ENCODE measurements at places on chromosomes 11 and 22.

DNA sequence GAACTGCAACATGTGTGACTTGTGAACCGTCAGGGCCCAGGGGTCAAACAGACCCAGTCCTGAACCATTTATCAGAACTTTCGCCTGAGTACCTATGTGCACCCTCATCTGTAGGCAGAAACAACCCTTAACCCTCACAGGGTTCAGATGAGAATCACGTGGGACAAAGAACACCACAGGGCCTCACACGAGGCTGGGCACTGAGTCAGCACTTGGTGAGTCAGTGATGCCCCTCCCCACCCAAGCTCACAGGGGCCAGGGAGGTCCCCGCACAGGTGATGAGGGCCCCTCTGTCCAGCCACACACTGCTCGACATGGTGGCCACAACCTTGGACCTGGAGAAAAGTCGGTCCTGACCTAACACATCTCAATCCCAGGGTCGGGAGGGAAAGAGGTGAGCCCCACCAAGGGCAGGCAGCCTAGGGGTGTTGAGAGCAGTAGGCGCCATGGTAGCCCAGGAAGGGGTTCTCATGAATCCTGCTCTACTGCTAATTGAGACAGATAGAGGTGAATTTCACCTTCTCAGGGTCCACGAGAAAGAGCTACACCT lies 176.4 kb downstream of the SHANK2 start:
- DNase-seq = no peak

- DNase-seq = no peak
Measured at GRCh38 chr11:61406067-61406466, 13.7 kb downstream of the TMEM216 start.

GRCh38 chr22:35642305-35642741 lies 5.9 kb upstream of the APOL6 start:
- DNase-seq = no peak

DNA sequence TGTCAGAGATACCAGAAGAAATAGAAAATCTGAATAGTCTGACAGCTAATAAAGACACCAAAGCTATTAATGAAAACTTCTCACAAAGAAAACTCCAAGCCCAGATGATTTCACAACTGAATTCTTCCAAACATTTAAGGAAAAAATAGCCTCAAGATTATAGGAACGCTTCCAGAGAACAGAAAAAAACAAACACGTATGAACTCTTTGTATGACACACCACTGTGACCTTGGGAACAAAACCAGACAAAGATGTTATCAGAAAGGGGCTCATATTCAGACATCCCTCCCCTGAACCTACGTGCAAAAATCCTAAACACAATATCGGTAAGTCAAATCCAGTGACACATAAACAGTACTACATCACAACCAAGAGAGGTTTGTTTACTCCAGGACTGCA lies 23.5 kb downstream of the CERK start:
- DNase-seq = no peak

DNA sequence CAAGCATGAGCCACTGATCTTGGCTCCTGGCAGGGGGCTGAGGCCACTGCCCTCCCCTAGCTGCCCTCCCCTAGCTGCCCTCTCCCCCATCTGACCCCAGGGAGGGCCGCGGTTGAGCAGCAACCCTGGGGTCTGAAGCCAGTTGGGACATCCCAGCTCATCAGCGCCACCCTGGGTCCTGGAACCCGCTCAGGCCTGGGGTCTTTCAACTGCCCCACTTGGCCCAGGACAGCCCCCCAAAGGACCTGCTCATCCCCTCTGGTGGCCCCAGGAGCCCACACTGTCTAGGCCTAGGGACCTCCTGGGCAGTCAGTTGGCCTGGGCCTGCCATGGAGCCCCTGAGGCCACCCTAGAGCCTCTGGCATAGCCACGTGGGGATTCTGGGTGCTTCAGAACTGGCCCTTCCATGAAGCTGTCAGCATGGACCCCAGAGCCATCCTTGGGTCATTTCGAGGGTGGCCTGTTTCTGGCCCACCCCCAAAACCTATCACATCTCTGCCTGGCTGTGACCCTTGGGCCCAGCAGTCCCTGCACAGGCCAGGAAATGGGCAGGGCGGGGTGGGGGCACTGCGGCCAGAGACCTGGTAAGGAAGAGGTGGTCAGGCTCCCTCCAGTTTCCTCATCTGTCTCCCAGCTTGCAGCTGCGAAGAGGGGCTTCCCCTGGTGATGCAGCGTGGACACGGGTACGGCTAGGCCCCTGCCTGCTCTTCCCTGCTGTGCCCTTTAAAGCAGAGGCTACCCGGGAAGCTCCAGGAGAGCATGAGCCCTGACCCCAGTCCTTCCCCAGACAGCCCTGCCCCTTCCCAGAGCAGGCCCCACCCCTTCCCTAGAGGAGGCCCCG lies 37.9 kb downstream of the MUC2 start:
- DNase-seq = no peak

DNA sequence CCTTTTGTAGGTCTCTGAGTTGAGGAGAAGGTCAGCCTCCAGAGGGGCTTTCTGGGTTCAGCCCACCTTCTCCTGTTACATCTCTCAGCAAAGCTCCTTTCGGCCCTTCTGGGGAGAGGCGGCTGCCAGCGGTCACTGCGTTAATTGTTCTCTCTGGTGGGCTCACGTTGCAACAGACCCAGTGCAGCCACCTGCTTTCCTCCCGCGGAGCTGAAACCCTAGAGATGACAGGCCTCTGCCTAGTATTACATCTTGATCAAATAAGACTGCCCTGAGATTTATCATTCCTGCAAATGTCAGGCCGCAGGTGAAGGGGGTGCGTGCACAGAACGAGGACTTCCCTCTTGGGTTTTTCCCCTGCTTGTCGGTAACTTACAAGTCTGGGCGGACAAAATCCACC lies 43.2 kb upstream of the CREB3L1 start:
- no peak for DNase-seq

DNA sequence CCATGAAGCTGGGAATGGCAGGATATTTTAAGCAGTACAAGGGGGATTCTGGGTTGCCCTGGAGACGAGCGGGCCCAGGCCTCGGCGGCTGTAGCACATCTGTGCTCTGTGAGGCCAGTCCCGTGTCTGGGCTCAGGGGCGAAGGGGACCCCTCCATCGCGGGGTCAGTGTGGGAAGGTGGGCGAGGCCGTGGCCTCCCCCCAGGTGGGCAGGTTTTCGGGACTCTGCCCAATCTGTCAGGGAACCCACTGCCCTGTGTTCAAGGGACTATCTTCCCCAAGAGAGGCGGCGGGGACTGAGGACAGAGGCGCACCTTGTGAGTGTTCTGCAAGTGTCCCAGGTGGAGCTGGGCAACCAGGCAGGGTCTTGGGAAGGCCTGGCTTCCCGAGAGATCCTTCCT lies 336.6 kb downstream of the CTTN start:
- no peak for DNase-seq

DNA sequence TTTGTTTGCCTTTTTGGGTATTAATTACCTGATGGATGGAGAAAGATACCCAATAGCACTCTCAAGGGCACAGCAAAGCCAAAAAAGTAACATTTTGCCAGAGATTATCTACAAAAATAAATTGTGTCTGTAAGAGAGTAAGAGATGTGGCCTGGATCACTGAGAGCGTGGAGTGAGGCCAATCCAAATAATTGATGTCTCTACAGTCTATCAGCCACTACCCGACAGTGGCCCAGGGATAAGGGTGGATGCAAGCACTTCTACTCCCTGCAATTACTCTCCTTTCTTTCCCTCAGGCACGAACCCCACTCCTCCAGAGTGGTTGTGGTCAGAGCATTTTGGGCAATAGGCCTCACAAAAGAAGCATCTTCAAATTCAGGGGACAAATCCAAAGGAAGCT lies 92.3 kb upstream of the ZC3H12C start:
- DNase-seq = no peak

DNA sequence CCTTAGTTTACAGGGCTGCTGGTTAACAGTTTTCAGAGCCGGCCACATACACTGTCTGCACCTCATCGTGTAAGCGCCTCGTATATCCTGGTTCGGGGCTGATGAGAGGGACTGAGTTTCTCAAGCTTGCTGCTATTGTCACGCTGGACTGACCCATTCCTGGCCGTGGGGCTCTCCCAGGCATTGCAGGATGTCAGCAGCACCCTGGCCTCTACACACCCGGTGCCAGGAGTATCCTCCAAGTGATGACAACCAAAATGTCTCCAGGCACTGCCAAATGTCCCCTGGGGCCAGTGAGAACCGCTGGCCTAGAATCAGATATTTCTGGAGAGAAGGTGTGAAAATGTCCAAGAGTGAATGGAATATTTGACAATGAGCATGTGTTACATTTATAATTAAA lies 82.8 kb downstream of the ST3GAL4 start:
- no peak for DNase-seq

DNA sequence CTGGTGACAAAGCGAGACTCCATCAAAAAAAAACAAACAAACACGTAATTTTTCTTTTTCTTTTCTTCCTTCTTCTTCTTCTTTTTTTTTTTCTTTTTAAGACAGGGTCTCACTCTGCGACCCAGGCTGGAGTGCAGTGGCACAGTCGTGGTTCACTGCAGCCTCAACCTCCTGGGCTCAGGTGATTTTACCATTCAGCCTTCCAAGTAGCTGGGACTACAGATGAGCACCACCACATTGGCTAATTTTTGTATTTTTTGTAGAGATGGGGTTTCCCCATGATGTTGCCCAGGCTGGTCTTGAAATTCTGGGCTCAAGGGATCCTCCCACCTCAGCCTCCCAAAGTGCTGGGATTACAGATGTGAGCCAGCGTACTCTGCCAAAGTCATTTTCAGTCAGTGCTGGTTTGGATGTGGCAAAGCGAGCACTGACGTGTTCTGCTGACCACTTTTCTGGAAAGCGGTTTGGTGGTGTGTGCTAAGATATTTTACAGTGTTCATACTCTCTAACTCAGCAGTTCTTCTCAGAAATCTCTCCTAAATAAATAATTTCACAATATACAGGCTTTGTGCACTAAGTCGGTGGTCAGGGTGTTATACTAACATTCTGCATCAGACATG lies 10.7 kb downstream of the FAM118A start:
- no peak for DNase-seq

DNA sequence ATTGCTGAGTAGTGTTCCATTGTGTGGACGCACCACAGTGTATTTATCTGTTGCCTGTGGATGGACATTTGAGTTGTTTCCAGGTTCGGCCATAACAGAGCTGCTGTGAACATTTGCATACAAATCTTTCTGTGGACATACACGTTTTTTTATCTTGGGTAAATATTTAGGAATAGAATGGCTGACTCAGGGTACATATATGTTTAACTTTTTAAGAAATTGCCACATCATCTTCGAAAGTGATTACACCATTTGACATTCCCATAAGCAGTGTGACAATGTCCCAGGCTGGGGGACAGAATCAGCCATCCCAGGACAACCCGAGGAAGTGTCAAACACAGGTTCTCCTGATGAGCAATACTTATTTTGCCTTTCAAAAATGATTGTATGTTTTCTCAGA lies 87.9 kb downstream of the OSBP2 start:
- DNase-seq = no peak

- no peak for DNase-seq
Measured at GRCh38 chr22:19930551-19931486, 10.8 kb upstream of the COMT start.

- DNase-seq = no peak
Measured at GRCh38 chr11:31804312-31805036, 6.6 kb downstream of the PAX6 start.

- DNase-seq = no peak
Measured at GRCh38 chr11:125074511-125075241, 11.6 kb downstream of the SLC37A2 start.

- DNase-seq = no peak
Measured at GRCh38 chr11:130651066-130651855, 202.8 kb downstream of the ADAMTS15 start.

- no peak for DNase-seq
Measured at GRCh38 chr11:36264973-36265344, 24.3 kb downstream of the COMMD9 start.

GRCh38 chr11:86741839-86742805 lies 58.2 kb upstream of the PRSS23 start:
- DNase-seq = no peak

- no peak for DNase-seq
Measured at GRCh38 chr11:3655547-3655946, 10.6 kb downstream of the ART1 start.

DNA sequence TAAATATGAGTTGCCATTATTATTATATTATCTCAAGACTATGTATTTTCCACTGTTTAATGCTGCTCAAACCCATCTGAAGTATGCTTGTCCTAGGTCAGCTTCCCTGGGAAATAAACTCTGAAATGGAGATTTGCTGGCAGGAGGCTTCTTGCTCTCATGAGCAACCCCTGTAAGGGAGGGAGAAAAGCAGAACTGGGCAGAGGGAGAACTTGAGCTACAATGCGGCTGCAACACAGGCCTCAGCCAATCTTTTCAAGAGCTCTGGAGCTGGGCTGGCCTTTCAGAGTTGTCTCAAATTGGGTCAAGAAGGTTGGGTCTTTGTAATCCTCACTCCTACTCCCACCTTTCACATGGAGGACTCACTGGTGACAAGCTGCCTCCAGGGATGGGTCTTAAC lies 412.6 kb downstream of the TENM4 start:
- DNase-seq = no peak

GRCh38 chr22:50189184-50189848 lies 3.6 kb downstream of the TRABD start:
- DNase-seq = no peak

GRCh38 chr22:44667829-44668189 lies 34.2 kb upstream of the PRR5 start:
- no peak for DNase-seq

- DNase-seq = no peak
Measured at GRCh38 chr22:42073621-42074041, 417 bp upstream of the PHETA2 start.

DNA sequence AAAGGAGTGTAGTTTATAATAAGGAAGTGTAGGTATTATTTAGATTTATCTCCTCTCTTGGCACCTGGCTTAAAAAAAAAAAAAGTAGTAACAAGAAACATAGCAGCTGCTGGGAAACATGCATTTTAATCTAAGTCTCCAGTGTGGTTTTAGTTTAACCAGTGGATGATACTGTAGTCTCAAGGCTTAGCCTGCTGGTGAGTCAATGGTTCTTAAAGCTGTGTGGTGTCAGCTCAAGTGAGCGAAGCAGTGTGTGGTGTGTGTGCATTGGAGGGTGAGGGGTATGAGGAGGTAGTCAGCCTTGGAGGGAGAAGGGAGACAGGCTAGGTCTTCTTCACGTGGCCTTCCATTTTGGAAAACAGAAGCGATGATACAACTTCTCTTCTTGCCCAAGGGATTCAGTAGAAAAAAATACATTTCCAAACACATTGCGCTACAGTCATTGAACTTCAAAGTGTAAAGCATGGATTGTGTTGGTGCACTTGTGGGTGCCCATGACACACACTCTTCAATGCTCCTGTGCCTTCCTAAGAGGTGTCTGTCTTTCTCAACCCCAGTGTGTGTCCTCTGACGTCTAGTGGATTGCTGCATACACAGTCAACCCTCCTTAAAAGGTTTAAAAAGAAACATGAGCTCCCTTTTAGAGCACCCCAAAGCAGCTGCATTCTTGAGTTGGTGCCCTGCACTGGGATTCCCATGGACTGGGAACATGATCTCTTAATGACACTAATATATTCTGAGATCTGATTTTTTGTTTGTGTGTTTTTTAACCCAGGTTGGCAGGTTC lies 40.1 kb downstream of the ZBTB16 start:
- DNase-seq = no peak

- DNase-seq = no peak
Measured at GRCh38 chr11:84541731-84542340, 1085.3 kb downstream of the DLG2 start.

- no peak for DNase-seq
Measured at GRCh38 chr11:15655552-15655951, 540.8 kb downstream of the INSC start.

Data from stimulated activated CD4-positive, alpha-beta T cell treated with anti-CD3 and anti-CD28 coated beads, Interleukin-4, amount 100 ng/mL, for 48 hours (primary cell).